ENCODE measurements at places on chromosomes 3 and 15.

GRCh38 chr15:38868326-38869114, 303.9 kb upstream of the RASGRP1 start:
- no peak for DNase-seq

- no peak for DNase-seq
Measured at GRCh38 chr3:107870943-107871638, 219.7 kb downstream of the CD47 start.

GRCh38 chr3:147572970-147573340, 163.8 kb downstream of the ZIC1 start:
- no peak for DNase-seq

DNA sequence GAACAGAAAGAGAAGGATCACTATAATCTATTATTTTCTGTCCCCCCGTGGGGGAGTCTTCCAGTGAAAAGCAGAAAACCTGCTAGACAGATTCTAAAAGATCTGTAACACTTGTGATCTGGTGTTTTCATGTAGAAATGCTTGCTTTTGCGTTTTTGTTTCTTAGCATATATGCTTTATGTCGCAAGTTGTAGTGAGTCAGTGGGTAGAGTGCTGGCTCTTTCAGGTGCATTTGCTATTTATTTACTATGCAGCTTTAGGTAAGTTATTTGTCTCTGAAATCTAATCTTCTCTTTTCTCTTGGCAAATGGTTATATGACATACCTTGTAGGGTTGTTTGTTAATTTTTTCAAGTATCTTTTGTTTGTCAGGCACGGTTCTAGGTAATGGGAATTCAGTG, 9.4 kb downstream of the AKAP13 start:
- no peak for DNase-seq

DNA sequence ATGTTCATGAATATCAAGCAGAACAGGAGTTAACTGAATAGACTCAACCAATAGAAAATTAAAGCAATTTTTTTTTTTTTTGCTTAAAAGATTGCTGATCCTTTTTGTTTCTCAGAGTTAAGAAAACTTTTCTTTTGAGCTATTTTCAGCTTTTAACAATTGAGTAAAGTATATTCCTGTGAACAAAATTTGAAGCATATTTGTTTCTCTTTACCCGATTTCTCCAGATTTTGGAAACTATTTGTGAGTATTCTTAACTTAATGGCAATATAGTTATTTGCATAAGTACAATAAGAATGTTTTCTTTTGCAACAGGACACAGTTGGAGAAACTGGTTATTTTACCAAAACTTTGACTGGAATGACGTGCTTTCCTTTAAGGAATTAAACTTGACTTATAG, 53.4 kb upstream of the C15orf39 start:
- no peak for DNase-seq

DNA sequence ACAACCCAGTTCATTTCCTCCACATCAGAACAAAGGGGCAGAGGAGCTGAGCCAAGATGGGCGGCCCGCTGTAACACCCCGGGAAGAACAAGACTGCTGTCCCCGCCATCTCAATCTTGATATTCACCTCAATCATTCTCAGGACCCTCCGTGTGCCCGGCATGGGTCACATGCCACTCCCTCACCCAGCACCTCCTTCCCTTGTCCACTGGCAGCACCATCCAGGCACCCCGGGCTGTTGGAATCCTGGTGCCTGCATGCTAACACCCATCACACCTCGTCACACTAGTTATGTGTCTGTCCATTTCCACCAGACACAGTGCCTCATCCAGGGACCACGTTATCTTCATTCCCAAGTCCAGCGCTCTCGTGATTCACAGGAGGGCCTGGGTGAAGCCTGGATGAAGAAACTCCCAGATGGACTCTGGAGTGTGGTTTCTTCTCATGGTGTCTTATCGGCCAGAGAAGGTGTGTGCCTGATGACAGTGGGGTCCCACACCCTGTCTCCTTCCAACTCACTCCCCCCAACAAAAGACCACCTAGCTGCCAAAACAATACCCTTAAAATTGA, 16.7 kb downstream of the MEGF11 start:
- no peak for DNase-seq

DNA sequence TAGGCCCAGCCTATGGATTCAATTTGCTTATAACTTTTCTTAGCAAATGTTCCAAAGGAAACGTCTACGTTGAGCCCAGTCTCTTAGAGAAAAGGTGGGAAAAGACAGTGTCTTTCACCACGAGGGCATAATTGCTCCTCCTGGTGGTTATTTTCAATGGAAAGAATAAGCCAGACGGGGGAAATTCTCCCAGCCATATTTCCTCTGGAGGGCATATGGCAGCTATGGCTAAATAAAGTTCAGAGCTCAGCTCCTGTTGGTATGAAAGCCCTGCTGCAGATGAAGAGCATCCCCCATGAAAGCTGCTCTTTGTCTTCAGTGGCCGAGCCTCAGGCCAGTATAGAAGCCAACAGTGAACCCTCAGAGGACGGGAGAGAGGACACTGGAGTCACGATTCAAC, 297.9 kb downstream of the RYR3 start:
- no peak for DNase-seq

- DNase-seq, result no peak
Measured at GRCh38 chr15:74817370-74817737, 4.7 kb downstream of the LMAN1L start.

DNA sequence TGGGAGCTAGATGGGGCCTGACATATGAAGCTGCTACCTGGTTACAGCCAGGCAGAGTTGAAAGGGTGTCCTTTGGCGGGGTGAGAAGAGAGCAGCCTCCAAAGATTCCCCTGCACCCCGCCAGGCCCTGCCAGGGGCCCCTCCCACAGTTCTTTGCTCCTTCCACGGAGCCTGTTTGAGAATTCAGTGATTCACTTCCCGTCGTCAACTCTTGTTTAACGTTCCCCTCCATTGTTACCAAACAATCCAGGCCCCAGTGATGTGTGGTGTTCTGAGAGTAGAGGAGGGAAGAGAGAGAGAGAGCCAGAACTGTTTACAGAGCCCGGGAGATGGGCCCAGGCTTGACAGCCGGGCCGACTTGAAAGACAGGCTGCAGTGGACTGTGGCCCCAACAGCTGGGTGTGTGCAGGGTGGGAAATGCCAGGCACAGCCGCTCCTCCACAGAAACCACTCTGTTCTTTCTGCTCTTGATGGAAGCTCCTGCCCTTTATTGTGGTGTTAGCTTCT, 81.5 kb downstream of the SMAD3 start:
- no peak for DNase-seq

GRCh38 chr15:71316911-71317310, 201.6 kb downstream of the THSD4 start:
- DNase-seq, result no peak

DNA sequence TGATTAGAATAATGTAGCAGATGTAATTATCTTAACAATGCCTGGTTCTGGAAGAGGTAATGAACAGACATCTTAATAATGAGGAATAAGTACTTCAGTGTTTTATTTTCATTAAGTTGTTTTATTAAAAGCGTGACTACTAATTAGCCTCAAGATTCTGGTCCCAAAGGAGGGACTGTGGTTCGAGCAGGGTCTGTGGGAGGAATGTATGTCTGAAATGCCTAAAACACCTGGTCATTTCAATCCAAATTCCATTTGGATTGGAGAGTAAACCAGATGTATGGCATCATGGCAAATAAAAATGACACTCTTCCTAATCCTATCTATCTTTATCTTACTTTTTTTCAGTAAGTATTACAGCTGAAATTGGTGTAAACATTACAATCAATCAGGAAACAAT, 243.2 kb downstream of the PDZRN3 start:
- no peak for DNase-seq

GRCh38 chr15:73907035-73907408, 19.2 kb upstream of the LOXL1 start:
- no peak for DNase-seq
